ENCODE measurements at places on chromosomes 3 and 15. TPM values are rescaled to one million over a fixed set of nuclear protein-coding genes. Genes with fewer than 3 reads are reported as not detected.

The LRRC57 gene
- 14.3 TPM for total RNA-seq

The HGD gene
- total RNA-seq: under 0.01 TPM

The GOLGA8M gene
- total RNA-seq: 0.82 TPM

The ZPLD1 gene
- total RNA-seq: not detected

The IQCH gene
- total RNA-seq: 2.9 TPM
